DND-41 (cell line): ENCODE measurements at places on chromosomes 13 and 19.
A peak's percentile ranks its signal among the peaks of the same experiment; 100 is the strongest.

GRCh38 chr19:31733591-31733990 lies 384.4 kb upstream of the TSHZ3 start:
- H3K4me3 ChIP-seq, result no peak overlapping the region
- H3K36me3 ChIP-seq, result no peaks in the 10 kb centered on the region
- no peak overlapping the region for H3K27ac ChIP-seq
- H3K27me3 ChIP-seq, result peaks cover 5% of the 10 kb centered on the region
- no peak for DNase-seq

GRCh38 chr13:65532231-65532630 lies 1697.9 kb downstream of the PCDH9 start:
- H3K4me1 ChIP-seq, result no peaks in the 10 kb centered on the region
- no peak overlapping the region for H3K4me3 ChIP-seq
- H3K36me3 ChIP-seq, result no peaks in the 10 kb centered on the region
- no peak for DNase-seq
- no peaks in the 10 kb centered on the region for H3K27me3 ChIP-seq

DNA sequence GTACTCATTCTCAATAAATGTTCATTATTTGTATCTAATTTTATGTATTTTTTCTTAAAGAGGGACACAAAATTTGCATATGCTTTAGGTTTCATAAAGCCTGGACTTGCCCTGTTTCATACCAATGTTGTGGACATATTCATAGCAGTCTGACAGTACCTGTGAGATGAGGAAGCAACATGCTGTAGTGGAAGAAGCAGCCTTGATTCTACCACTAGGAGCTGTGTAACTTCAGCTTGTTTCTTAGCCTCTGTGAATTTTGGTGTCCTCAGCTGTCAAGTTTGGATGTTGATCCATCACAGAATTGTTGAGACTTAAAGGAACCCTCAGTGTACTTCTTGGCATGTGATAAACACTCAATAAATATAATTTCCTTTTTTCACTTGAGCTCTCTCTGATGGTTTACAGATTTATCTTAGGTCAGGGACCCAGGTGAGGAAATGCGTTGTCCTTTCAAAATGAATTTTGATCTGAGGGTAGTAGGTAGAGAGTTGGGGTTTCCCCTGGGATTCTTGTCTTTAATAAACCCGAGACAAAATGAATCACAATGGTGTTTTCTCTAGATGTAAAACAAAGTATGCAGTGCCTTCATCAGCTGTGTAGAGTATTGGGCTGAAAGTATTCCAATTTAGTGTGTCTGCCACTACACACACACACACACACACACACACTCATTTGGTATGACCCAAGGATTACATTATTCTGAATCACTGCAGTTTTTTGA lies 152.1 kb downstream of the KCNRG start:
- H3K4me3 ChIP-seq, result no peak overlapping the region
- no peaks in the 10 kb centered on the region for H3K4me1 ChIP-seq
- DNase-seq, result no peak
- H3K36me3 ChIP-seq, result no peaks in the 10 kb centered on the region
- H3K27ac ChIP-seq, result no peak overlapping the region

GRCh38 chr19:39435499-39436349 lies at the start of gene RPS16:
TSS of gene RPS16 (minus strand) at chr19:39435949. CDS start at chr19:39435895, 54 bp downstream.
- peak within 1 kb of the TSS; percentile 95 for H3K27ac ChIP-seq
- H3K27me3 ChIP-seq, result no peaks in the 10 kb centered on the region
- DNase-seq, result peak; percentile 99
- peaks cover 35% of the 10 kb centered on the region for H3K36me3 ChIP-seq
- peak within 1 kb of the TSS; percentile 98 for H3K4me3 ChIP-seq

GRCh38 chr13:99895444-99896368 lies 75.9 kb downstream of the ZIC5 start:
- no peaks in the 10 kb centered on the region for H3K36me3 ChIP-seq
- no peaks in the 10 kb centered on the region for H3K27me3 ChIP-seq
- no peak for DNase-seq
- H3K4me3 ChIP-seq, result no peak overlapping the region
- H3K27ac ChIP-seq, result no peak overlapping the region
- no peaks in the 10 kb centered on the region for H3K4me1 ChIP-seq

GRCh38 chr13:113441661-113442060 lies 11.6 kb downstream of the ADPRHL1 start:
- no peak overlapping the region for H3K27ac ChIP-seq
- H3K4me3 ChIP-seq, result no peak overlapping the region
- H3K27me3 ChIP-seq, result no peaks in the 10 kb centered on the region

DNA sequence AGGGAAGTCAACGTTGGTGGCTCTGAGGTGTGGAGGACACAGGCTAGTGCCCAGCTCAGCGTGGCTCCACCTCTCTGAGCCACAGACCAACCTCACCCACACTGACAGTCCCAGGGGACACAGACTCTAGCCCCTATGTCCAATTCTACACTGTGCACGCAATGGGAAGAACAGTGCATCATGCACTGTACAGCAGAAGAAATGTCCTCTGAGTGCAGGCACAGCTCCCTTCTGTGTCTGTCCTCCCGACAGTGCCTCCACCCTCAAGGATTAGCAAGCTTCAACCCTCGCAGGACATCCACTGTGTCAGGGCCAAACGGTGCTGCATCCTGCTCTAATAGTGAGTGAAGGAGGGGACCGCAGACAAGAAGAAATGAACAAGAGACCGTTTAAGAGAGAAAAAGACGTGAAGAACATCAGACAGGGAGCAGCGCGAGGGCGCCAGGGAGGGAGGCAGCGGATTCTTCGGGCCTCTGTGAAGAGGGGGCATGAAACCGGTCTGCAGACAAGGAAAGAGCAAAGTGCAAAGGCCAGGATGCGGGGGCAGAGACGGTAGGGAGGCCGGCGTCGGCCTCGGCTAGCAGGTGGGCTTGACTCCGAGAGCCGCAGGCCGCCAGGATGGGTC lies 681 bp downstream of the ZNF837 start:
- peaks cover 27% of the 10 kb centered on the region for H3K4me1 ChIP-seq
- no peaks in the 10 kb centered on the region; the same call in 1 of the 2 replicates for H3K36me3 ChIP-seq
- no peak for DNase-seq
- no peaks in the 10 kb centered on the region for H3K27me3 ChIP-seq
- H3K4me3 ChIP-seq, result peak overlapping the region; percentile 75
- H3K27ac ChIP-seq, result peak overlapping the region; percentile 93

DNA sequence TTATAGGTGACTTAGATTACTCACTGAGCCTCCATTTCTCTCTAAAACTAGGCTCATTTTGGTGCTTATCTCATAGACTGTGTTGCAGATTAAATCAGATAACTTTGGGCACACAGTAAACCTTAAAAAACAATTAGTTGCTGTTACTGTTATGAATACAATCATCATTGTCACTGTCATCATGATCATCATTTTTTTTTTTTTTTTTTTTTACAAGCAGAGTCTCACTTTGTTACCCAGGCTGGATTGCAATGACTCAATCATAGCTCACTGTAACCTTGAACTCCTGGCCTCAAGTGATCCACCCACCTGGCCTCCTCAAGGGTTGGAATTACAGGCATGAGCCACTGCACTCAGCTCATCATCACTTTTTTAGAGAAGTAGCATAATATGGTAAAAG lies 60.0 kb downstream of the VWA8 start:
- no peak for DNase-seq
- H3K4me3 ChIP-seq, result no peak overlapping the region
- no peaks in the 10 kb centered on the region for H3K27me3 ChIP-seq
- H3K4me1 ChIP-seq, result no peaks in the 10 kb centered on the region

DNA sequence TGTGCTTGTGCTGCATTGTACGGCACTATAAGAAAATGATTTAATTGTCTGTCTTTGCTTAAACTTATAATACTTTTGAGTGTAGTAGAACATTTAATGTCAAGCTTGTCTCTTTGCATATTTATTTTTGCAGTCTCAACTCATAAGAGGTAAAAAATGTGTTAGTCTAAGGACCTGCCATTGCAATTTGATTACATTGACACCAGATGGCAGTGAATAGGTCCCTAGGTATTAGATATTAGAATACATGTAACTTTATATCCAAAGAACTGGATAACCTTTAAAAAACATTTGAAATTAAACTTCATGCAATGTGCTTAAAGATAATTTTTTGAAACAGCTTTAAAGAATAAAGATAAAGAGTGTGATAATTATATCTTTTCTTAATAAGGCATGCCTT lies 1421.3 kb downstream of the OLFM4 start:
- H3K4me1 ChIP-seq, result no peaks in the 10 kb centered on the region
- no peaks in the 10 kb centered on the region for H3K27me3 ChIP-seq
- no peak overlapping the region for H3K4me3 ChIP-seq
- H3K36me3 ChIP-seq, result no peaks in the 10 kb centered on the region
- no peak for DNase-seq

DNA sequence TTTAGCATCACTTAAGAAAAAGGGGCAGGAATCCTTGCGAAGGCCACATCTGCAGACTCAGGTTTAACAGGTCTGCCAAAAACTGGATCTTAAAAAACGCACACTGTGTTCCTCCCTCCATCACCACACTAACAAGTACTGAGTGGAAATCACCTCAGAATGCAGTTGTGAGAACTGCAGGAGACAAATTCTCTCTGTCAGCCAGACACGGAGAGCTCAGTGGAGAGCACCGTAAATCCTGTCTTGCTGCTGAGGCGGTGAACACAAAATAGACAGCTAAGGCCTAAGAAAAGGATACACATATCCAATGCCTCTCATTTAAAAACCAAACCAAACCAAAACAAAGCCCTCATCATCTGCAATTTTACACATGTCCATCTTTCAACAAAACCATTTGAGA lies 1287.6 kb downstream of the EFNB2 start:
- no peak for DNase-seq
- H3K27ac ChIP-seq, result no peak overlapping the region
- no peak overlapping the region for H3K4me3 ChIP-seq
- H3K27me3 ChIP-seq, result no peaks in the 10 kb centered on the region
- no peaks in the 10 kb centered on the region for H3K36me3 ChIP-seq
- H3K4me1 ChIP-seq, result no peaks in the 10 kb centered on the region

- no peaks in the 10 kb centered on the region for H3K36me3 ChIP-seq
- no peaks in the 10 kb centered on the region for H3K27me3 ChIP-seq
- no peak overlapping the region for H3K4me3 ChIP-seq
- DNase-seq, result no peak
- no peaks in the 10 kb centered on the region for H3K4me1 ChIP-seq
Measured at GRCh38 chr13:80374901-80375300, 34.0 kb upstream of the SPRY2 start.

DNA sequence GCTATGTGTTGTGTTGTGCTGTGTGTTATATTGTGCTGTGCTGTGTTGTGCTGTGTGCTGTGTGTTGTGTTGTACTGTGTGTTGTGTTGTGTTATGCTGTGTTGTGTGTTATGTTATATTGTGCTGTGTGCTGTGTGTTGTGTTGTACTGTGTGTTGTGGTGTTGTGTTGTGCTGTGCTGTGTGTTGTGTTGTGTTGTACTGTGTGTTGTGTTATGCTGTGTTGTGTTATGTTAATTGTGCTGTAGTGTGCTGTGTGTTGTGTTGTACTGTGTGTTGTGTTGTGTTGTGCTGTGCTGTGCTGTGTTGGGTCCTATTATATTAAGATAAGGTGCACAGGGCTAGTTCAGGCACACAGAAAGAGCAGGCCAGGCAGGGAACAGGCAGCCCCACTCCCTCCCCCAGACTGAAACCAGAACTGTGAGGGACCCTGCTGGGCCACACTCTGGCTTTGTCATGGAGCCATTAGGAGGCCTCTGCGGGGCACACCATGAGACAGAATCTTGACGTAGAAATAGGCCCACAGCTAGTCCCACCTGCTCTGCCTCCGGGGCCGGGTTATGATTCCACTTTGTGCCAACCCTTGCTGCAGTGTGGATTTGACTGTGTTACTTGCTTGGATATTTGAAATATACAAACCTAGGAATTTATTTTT lies 12.1 kb downstream of the SOX1 start:
- no peaks in the 10 kb centered on the region for H3K4me1 ChIP-seq
- H3K27me3 ChIP-seq, result peaks cover 15% of the 10 kb centered on the region
- H3K4me3 ChIP-seq, result no peak overlapping the region
- no peak for DNase-seq
- no peaks in the 10 kb centered on the region for H3K36me3 ChIP-seq

- no peaks in the 10 kb centered on the region for H3K4me1 ChIP-seq
- DNase-seq, result no peak
- no peak overlapping the region for H3K4me3 ChIP-seq
- H3K27ac ChIP-seq, result no peak overlapping the region
- H3K36me3 ChIP-seq, result peaks cover 48% of the 10 kb centered on the region
- H3K27me3 ChIP-seq, result no peaks in the 10 kb centered on the region
Measured at GRCh38 chr13:102679449-102680132, 15.3 kb downstream of the METTL21C start.

DNA sequence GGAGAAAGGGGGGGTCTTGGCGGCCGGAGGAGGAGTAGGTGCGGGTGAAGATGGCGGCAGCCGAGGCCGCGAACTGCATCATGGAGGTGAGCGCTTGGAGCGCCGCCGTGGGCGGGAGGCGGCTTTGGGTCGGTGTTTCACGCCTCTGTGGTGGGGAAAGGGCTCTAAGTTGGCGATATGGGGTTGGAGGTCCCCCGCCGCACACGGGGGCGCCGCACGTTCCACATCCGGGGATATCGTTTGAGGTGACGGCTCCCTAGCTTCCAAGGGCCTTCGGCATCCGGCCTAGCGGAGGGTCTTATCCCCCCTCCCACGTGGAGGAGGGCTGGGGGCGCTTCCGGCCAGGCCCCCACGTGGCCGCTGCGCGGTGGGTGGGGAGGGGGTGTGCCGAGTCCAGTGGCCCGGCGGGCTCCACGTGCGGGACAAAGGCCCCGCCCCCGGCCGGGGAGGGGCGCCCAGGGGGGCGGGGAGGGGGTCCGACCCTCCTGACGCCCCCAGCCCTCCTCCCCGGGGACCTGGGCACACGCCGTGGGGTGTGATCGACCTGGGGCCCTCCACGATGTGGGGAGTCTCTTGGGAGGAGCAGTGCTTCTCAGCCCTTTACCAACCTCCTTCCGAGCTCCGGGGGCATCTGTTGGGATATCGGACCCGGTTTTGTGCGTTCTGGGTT lies at the start of gene PRMT1:
Gene PRMT1 (plus strand): TSS at position 41 of the 670 bp plus-strand sequence. CDS start 10 bp downstream, at position 51.
- no peak for DNase-seq
- peak within 1 kb of the TSS; percentile 83 for H3K4me3 ChIP-seq
- no peaks in the 10 kb centered on the region for H3K27me3 ChIP-seq
- peaks cover 33% of the 10 kb centered on the region for H3K36me3 ChIP-seq

- H3K4me3 ChIP-seq, result no peak overlapping the region
- no peak for DNase-seq
- peaks cover 46% of the 10 kb centered on the region for H3K4me1 ChIP-seq
- H3K36me3 ChIP-seq, result peaks cover 26% of the 10 kb centered on the region
Measured at GRCh38 chr19:4087787-4088679, 21.3 kb upstream of the ZBTB7A start.

- no peak for DNase-seq
- no peak overlapping the region for H3K4me3 ChIP-seq
- H3K27ac ChIP-seq, result no peak overlapping the region
Measured at GRCh38 chr19:6066661-6067646, 43.3 kb downstream of the RFX2 start.

- H3K4me3 ChIP-seq, result no peak overlapping the region
- H3K36me3 ChIP-seq, result no peaks in the 10 kb centered on the region
- no peak overlapping the region; the same call in 1 of the 2 replicates for H3K27ac ChIP-seq
- H3K27me3 ChIP-seq, result no peaks in the 10 kb centered on the region
Measured at GRCh38 chr19:39935364-39935661, 879 bp upstream of the FCGBP start.

GRCh38 chr19:3034656-3035541 lies 5.8 kb upstream of the TLE2 start:
- DNase-seq, result peak; percentile 70
- H3K27ac ChIP-seq, result peak overlapping the region; percentile 86
- peaks cover 12% of the 10 kb centered on the region for H3K27me3 ChIP-seq
- H3K36me3 ChIP-seq, result no peaks in the 10 kb centered on the region

GRCh38 chr19:31390711-31391110 lies 41.5 kb upstream of the TSHZ3 start:
- H3K4me1 ChIP-seq, result no peaks in the 10 kb centered on the region
- DNase-seq, result no peak
- H3K27ac ChIP-seq, result no peak overlapping the region

GRCh38 chr13:113272701-113273181 lies 24.3 kb upstream of the LAMP1 start:
- H3K27ac ChIP-seq, result no peak overlapping the region
- H3K4me3 ChIP-seq, result no peak overlapping the region
- no peak for DNase-seq
- H3K27me3 ChIP-seq, result no peaks in the 10 kb centered on the region
- no peaks in the 10 kb centered on the region for H3K36me3 ChIP-seq
